Pons (tissue), 1 donor: ENCODE measurements at places on chromosomes 5 and 9.

DNA sequence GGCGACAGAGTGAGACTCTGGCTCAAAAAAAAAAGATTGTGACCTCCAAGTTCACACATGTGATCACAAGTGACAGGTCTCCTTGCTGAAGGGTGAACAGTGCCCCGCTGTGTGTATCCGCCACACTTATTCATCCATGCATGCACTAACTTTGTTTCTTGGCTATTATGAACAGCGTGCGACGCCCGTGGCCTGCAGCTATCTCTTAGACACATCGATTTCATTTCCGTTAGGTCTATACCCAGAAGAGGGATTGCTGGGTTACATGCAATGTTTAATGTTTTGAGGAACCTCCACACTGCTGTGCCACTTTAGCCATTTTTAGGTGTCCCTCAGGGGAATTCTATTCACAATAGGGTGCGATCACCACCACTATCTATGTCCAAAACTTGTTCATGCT lies 12.1 kb upstream of the EGFL7 start:
- no peak for DNase-seq

GRCh38 chr9:18820566-18821095 lies 212.4 kb downstream of the SAXO1 start:
- no peak for DNase-seq

- no peak for DNase-seq
Measured at GRCh38 chr5:69138766-69139165, 28.2 kb upstream of the CCNB1 start.

- no peak for DNase-seq
Measured at GRCh38 chr9:18575686-18576085, 101.7 kb downstream of the ADAMTSL1 start.

DNA sequence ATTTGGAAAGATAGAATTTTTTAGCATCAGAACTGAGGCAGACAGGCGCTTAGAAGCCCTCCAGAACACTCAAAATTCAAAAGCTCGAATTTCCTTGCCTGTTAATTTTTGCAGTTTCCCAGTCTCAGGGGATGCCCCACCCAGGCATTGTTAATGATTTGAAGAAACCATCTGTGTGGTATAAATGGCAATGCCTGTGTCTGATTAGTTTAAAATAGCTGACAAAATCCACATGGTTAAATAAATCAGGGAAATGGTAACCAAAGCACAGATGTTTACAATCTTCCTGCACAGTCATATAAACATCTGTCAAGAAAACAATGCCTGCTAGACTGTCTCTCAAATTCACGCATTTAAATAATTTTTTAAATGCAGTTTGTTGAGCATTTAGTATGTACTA lies 185.2 kb upstream of the RGMB start:
- DNase-seq = no peak

GRCh38 chr5:2725980-2726765 lies 25.3 kb downstream of the IRX2 start:
- DNase-seq = no peak

DNA sequence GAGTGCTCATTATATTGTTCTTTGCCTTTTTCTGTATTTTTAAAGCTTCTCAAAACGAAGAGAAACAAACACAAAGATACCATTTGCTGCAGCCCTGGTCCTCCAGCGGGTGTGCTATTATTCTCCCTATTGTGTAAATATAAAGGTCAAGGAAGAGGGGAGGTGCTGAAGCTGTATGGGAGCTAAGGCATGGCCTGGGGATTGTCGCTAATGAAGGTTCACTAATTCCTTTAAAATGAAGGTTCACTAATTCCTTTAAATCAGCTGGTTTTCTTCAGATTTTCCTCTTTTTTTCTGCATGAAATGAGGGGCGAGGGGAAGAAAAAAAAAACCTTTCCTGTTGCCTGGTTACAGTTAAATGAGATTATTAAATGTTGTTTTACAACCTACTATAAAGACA lies 74.5 kb upstream of the MAP1B start:
- DNase-seq = no peak

- peak; percentile 14 for DNase-seq
Measured at GRCh38 chr9:113955076-113955752, 79.1 kb downstream of the ZNF618 start.

DNA sequence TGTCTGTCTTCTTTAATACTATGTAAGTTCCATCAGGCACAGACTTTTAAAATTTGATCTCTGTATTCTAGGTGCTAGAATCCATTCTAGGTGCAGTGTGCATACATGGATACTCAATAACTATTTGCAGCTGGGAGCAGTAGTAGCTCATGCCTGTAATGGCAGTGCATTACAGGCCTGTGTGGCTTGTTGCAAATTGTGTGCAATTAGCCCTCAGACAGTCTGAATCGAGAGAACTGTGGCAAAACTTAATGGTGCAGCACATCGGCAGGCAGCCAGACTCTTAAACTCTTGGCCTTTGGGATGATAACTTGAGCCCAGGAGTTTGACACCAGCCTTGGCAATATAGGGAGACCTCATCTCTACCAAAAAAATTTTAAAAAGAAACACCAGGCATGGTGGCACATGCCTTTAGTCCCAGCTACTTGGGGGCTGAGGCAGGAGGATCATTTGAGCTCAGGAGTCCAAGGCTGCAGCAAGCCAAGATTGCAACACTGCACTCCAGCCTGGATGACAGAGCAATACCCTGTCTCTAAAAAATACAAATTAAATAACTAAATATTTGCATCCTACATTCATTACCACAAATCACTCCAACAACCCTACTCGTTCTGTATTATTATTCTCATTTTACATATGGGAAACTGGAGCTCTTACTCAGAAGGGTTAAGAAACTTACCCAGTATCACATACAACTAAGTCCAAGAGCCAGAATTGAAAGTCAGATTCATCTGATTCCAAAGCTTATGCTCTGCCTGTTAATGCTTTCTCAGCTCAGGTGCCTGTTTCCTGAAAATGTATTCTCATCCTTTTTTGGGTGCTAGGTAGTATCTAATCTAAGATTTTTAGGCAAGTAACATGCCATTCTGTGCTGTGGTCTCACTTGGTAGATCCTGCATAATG lies 30.1 kb downstream of the PRKACG start:
- no peak for DNase-seq

DNA sequence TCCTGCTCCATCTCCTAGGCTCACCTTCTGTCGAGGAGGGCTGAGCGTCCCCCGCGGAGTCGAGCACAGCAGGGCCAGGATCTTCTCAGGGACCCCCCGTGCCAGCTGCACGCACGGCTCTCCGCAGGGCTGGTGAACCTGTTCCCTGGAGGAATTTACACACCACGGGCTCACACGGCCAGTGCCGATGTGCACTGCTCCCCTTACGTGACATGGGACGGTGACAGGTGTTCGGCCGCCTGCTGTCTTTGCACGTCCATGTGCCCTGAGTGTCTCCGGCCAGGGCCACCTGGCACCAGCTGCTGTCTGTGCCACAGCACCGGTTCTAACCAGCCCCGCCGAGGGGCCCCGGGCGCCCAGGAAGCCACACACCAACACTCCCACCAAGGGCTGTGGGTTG lies 8.7 kb upstream of the AGPAT2 start:
- no peak for DNase-seq

GRCh38 chr5:134148316-134148715 lies 28.4 kb downstream of the SKP1 start:
- DNase-seq = no peak

DNA sequence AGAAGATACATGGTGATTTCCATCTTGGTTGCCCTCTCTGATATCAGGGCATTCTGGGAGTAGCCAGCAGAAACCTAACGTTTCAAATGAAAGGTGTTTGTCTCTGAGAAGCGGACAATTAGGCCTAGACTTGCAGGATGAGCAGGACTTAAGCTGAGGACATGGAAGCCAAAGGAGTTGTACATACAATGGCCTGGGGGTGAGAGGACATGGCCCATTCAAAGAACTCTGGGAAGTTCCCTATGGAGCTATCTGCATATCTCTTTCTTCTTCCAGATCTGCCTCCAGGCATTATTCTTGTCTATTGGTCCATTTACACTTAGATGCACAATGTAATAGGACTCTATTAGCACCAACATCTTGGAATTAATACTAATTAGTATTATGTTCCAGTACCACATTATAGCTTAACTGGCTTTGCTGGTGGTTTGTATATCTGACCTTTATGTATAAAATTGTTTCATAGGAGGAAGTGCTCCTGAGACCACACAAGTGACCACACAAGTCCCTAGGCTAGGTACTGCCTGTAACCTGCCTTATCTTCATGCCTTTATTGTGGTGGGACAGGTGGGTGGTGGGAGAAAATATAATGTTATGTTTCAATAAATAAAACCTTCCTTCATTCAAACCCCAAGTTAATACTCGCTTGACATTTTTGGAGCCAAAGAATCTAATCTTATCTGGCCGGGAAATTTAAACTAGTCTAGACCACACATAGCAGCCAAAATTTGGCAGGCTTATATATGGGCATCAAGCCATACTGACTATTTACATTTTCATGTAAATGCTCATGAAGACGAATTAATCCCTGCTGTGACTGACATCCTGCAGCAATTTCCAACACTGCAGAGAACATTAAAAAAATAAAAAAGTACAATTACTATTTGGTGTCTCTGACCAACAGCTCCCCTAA lies 52.1 kb upstream of the EQTN start:
- DNase-seq = no peak

DNA sequence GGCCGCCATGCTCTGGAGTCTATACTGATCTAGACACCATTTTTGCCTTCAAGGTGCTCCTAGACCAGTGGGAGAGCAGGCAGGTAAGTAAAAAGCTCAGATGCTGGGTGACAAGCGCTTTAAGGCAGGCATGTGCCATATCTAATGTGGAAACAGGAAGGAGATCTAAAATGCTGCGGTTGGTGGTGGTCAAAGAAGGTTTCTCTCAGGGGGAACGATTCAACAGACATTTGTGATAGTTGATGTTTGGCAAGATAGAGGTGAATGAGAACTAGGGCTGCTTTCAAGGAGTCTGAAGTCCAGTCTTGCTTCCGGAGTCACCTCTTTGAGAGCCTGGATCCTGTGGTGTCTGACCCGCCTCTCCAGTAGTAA lies 146.2 kb upstream of the KLF4 start:
- DNase-seq = no peak

GRCh38 chr5:107496466-107496865 lies 174.3 kb downstream of the EFNA5 start:
- no peak for DNase-seq

GRCh38 chr5:50969151-50970031 lies 303.0 kb downstream of the PARP8 start:
- no peak for DNase-seq

GRCh38 chr9:37801959-37802711 lies 1.5 kb downstream of the DCAF10 start:
- no peak for DNase-seq

DNA sequence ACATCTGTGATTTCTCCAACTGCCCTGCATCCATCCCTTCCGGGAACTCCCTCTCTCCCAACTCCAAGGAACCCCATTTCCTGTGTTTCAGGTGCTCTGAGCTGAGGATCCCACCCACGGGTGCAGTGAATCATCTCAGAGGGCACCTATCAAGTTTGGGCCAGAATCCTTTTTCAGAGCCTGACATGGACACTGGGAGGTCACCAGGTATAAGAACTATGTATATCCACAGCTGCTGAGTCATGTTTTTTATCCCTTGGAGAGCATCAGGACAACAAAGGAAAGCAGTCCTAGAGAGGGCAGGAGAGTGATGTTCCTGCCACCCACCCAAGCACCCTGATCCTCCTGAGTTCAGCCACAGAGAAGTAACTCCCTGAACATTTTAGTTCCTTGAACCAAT lies 3.8 kb downstream of the MED27 start:
- DNase-seq = no peak

GRCh38 chr9:91415290-91415689 lies 8.3 kb downstream of the NFIL3 start:
- DNase-seq = no peak

- no peak for DNase-seq
Measured at GRCh38 chr5:119327018-119327417, 28.8 kb upstream of the TNFAIP8 start.

DNA sequence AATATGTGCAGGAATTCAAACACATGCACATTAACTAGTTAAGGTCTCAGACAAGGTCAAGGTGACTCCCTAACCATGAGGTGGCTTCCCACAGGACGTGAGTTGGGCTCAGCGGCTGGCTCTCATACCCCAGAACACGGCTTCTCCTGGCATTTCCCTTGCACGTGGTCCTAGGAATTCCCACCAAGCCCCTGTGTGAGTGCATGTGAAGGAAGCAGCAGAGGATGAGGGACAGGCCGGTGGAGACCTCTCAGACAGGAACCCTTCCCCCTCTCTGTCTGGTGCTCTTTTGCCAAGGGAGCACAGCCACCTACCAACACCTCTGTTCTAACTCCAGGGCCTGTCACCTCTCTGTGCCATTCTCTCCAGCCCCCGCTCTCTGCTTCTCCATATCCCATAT lies 271.0 kb downstream of the FSTL4 start:
- no peak for DNase-seq

- no peak for DNase-seq
Measured at GRCh38 chr9:121679901-121680635, 28.6 kb downstream of the DAB2IP start.

DNA sequence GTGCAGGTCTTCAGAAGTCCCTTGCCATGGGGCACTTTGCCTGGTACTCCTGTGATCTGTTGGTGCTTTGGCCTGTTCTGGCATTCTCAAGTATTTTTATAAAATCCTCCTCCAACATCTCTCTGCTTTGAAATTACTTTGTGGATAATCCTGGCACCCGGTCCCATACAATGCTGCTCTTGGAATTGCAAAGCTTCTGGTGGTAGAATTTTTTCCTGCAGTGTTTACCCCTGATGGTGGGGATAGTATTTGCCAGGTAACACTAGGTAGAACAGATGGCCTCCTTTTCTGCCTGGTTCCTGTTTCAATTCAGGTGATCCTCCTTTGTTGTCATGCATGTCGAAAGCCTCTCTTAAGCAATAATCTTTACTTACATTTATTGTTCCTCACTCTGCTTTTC lies 109.8 kb upstream of the ATP10B start:
- no peak for DNase-seq

DNA sequence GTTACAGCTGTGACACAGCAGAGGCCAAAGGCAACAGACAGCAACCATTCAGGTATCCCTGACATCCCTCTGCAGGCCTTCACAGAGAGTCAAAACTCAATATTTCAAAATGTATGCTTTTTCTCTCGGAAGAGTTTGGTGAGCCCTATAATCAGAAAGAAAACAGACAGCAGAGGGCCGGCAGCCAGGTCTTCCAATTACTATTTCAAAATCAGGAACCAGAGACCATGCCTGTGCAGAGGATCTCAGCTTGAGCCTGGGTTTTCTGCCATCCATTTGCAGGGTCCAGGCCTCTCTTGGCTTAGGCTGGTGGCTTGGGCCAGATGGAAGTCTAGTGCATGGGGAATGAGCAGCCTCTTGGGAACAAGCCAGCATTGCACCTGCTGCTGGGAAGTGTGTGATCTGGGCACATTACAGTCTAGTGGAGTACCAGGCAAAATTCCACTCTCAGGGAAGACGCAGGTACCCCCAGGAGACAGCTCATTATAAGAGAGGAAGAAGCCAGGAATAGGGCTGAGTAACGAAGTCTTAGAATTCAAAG lies 231.3 kb downstream of the ENC1 start:
- no peak for DNase-seq

DNA sequence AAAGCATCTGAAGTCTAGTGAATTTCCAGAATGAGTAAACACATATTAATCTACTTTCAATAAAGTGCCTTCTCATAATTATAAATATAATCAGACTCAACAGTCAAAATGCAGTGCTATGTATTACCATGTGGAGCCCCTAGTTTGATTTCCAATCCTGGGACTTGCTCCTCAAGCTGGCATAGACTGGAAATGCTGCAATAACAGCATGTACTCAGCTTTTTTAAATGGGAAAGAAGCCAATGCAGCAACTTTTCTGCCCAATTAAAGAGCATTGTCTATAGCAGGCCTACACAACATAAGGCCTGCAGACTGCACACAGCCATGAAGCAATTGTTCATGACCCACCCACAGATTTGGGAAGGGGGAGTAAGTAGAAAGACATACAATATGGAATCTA lies 103.2 kb downstream of the NR2F1-AS1 start:
- DNase-seq = no peak
